ENCODE measurements at places on chromosomes 5 and 9.

DNA sequence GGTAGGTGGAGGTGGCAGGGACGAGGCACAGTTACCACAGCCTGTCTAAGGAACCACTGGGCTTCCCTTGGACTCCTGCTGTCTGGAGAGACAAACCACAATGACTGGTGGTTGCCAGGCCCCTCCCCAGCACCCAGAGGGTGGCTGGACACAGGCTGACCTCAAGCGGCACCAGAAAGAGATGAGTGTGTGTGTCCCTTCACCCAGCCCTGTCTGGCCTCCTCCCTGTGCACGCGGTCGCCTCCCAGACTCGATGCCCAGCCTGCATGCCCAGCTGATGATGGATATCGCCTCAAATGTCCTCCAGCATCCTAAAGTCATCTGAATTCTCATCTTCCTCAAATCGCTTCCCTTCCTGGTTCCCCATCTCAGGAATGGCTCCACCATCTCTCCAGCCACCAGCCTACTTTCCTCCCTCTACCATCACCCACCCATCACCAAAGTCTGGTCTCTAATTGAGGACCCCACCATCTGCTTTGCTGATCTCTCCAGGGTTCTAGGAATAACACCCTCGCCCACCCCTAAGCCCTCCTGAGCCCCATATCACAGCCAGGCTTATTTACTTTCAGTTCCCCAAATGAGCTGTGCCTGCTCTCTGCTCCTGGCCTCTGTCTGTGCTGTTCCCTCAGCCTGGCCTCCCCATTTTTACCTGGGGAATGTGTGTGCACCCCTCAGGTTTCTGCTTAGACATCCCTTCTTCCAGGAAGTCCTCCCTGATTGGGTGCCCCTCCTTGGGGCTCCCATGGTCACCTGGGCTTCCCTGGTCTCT, 52.5 kb upstream of the GGTA1 start:
- no peak for DNase-seq

- DNase-seq = no peak
Measured at GRCh38 chr9:132806306-132806705, 71.8 kb downstream of the AK8 start.

GRCh38 chr5:100872408-100873190, 30.5 kb downstream of the ST8SIA4 start:
- no peak for DNase-seq

- DNase-seq = no peak
Measured at GRCh38 chr9:13118313-13118712, 161.2 kb downstream of the MPDZ start.

- DNase-seq = no peak
Measured at GRCh38 chr9:130954317-130954716, 15.3 kb upstream of the FIBCD1 start.
